ENCODE measurements at places on chromosomes 5 and 9.
A peak's percentile ranks its signal among the peaks of the same experiment; 100 is the strongest.

DNA sequence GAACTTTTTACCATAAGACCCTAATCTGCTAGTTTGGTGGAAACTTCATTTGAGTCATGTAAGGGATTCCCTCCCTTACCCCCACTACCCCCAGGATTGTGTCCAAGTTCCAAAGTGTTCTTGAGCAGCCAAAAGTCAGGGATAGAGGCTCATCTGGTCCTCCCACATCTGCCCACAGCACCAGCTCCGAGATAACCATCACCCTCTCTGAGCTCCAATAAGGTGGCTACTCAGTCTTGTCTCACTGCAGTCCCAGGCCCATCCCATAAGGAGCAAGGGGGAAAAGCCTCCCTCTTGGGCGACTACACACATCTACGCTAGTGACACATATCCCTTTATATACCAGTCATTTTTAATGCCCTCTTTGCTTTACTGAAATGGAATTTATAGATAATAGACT lies 12.0 kb upstream of the ENC1 start:
- no peak for DNase-seq

- DNase-seq, result no peak
Observed at GRCh38 chr5:79544131-79544530, 30.2 kb upstream of the HOMER1 start.

DNA sequence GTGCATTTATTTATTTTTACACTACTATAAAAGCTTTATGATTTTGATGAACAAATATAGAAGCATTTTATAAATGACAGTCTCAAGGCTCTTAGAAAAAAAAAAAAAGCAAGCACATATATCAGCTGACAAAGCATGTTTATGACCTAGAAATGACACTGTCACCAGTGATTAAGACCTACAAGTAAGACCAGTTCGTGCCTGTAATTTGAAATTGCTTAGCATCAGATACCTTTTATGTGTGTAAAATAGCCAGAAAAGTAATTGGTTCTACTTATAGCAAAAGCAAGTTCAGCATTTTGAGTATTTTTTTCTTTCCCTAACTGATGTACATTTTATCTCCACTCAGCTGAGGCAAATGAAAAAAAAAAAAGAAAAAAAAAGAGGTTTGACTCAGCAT lies 808.4 kb downstream of the CDH18 start:
- no peak for DNase-seq

- DNase-seq, result no peak
Observed at GRCh38 chr9:117704024-117704575, at the start of gene TLR4. TSS of gene TLR4 (plus strand) at chr9:117704403. CDS start at chr9:117704473, 70 bp downstream.

DNA sequence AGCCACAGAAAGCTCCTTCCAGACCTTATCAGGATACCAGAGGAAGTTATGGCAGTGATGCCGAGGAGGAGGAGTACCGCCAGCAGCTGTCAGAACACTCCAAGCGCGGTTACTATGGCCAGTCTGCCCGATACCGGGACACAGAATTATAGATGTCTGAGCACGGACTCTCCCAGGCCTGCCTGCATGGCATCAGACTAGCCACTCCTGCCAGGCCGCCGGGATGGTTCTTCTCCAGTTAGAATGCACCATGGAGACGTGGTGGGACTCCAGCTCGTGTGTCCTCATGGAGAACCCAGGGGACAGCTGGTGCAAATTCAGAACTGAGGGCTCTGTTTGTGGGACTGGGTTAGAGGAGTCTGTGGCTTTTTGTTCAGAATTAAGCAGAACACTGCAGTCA lies 70.8 kb upstream of the ENTREP1 start:
- DNase-seq, result no peak

DNA sequence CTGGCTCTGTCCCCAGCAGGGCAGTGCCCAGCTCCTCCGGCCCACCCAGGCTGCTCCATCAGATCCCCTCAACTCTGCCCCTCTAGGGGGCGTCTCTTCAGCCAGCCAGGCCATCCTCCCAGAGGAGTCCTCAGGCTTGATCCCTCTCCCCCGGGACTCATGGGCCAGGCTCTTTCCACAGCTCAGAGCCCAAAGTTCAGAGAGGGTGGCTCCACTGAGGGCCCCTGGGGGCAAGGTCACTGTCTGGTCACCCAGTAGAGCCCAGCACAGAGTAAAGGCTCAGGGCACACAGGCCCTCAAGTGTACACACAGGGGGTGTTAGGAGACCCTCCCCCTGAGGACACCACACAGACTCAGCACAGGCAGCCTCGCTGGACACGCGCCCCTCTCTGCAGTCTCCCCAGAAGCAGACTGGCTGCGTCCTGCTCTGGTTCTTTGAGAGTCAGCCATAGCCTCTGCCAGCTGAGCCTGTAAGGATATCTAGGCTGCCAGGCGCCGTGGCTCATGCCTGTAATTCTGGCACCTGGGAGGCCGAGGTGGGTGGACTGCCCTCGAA lies 64.8 kb downstream of the PAX5 start:
- no peak for DNase-seq

GRCh38 chr9:123343443-123344191 lies 12.4 kb upstream of the CRB2 start:
- DNase-seq, result no peak

GRCh38 chr9:34187891-34188240 lies 9.0 kb downstream of the UBAP1 start:
- no peak for DNase-seq

GRCh38 chr5:51385216-51385615 lies 2.0 kb downstream of the ISL1 start:
- DNase-seq, result no peak

DNA sequence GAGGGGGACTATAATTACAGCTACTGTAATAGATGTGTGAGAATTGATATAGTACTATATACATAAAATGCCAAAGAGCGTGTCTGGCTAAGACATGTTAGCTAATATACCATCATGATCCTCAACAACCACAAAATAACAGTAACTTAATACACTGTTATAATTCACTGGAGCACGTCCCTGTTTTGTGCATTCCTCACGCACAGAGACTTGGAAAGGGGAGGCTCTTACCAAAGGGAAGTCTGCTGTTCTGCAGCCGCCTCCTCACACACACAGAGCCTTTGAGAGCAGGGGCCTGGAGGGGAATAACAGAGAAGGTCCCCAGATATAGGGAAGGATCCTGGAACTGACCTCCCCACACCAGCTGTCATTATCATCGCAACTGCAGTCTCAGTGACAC lies 97.3 kb downstream of the ANKRD18A start:
- DNase-seq, result no peak

DNA sequence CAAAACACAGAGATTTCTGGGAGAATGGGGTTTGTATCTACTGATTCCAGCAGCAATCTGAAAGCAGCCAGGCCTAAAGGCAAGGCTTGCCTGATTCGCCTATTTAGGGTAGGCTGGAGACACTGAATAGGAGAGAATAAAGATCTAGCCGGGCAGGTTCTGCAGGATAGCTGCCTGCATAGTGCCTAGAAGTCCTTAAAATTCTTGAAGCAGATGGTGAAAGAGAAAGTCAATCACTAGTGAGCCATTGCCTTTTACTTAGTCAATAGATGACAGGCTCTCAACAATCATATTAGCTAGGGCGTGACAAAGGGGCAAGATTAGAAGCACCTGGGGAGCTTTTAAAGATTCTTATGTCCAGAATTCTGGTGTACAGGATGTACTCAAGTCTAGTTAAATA lies 522.7 kb downstream of the HTR1A start:
- DNase-seq, result no peak

GRCh38 chr5:159021901-159022556 lies 77.7 kb downstream of the EBF1 start:
- no peak for DNase-seq

GRCh38 chr9:103798620-103799019 lies 295.5 kb upstream of the SMC2 start:
- no peak for DNase-seq

- DNase-seq, result peak; percentile 30
Observed at GRCh38 chr5:133848341-133848811, 120.0 kb downstream of the C5orf15 start.

- DNase-seq, result no peak
Observed at GRCh38 chr9:36748322-36748899, 175.7 kb downstream of the MELK start.

GRCh38 chr9:81390792-81391456 lies 298.4 kb downstream of the TLE1 start:
- no peak for DNase-seq

DNA sequence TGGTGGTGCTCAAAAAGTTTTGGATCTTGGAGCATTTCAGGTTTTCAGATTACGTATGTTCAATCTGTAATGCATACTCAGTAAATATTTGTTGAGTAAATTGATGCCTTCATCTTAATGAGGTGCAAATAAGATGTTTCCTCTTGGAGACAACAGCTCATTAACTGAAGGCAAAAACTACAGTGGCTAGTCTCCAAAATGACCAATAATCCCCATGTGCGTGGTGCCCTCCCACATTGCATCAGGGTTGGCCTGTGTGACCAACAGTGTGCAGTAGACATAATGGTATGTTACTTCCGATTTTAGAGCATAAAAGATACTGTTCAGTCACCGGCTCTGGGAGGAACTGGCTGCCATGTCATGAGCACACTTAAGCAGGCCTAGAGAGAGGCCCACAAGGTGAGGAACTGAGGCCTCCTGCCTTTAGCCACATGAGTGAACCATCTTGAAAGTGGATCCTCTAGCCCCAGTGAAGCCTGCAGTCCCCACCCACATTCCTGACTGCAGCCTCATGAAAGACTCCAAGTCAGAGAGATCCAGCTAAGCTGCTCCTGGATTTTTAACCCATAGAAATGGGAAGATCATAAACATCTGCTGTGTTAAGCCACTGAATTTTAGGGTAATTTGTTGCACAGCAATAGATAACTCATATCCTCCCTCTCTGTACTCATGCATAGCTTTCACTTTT lies 55.7 kb downstream of the LIFR start:
- DNase-seq, result no peak

DNA sequence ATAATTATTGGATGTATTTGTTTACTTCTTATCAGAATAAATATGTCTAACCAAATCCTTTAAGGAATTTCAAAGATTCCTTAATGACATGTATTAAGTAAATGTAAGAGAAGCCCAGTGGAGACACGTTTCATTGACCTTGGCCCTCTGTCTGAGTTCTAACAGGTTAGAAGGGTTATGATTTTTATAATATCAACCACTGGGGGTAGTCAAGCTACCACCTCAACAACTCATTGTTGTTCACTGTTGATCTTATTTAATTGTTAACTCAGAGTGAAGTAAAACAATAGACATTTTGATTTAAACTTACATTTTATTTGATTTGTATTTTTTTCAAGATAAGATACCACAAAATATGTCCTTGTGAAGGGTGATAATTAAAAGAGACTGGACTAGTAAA lies 499.2 kb upstream of the COX7C start:
- DNase-seq, result no peak

DNA sequence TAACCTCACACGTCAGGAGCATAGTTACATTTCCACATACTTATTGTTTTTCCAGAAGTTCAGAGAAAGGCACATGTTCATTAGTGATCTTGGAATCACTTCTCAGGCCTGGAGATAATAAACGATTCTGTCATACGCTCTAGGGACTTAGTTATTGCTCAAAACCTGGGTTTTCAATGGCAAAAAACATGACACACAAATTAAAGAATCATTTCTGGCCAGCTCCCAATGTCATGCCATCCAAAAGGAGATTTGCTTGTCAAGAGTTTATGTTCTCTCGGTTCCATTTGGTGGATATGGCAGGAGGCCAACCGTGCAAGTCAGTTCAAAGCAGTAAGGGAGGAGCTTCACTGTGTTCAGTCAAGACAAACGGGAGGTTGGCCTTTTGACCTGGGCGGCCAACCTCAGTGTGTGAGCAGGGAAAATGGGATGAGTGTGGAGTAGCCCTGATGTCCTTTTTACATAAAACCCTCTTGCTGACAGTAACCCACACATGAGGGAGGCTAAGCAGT lies 123.4 kb downstream of the NXNL2 start:
- no peak for DNase-seq

GRCh38 chr5:112034421-112034979 lies 277.5 kb upstream of the NREP start:
- no peak for DNase-seq

- no peak for DNase-seq
Observed at GRCh38 chr9:69611221-69611620, 61.0 kb downstream of the APBA1 start.

DNA sequence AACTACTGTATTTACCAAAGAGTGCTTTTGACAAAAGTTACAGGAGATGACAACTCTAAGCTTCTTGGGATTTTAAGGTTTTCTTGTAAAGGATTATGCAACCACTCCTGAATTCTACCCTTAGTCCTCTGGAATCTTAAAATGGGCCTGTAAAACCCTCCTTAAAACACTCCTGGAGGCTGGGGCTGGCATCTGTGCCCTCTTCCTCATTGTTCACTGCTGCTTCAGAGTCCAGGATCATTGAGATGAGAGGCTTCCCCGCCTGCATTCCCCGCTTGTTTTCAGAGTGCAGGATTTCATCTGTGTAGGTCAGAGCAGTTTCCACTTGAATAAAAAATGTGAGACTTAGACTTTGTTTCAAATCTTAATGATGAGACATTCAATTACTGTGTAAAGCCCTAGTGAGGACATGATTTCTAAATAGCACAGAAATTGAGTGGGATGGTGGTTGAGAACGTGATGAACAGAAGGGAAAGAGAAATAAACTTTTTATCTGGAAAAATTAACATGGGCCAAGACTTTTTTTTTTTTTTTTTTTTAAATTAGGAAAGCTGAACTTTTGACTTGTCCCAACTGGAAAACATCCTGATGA lies 40.4 kb downstream of the PCSK5 start:
- DNase-seq, result no peak

DNA sequence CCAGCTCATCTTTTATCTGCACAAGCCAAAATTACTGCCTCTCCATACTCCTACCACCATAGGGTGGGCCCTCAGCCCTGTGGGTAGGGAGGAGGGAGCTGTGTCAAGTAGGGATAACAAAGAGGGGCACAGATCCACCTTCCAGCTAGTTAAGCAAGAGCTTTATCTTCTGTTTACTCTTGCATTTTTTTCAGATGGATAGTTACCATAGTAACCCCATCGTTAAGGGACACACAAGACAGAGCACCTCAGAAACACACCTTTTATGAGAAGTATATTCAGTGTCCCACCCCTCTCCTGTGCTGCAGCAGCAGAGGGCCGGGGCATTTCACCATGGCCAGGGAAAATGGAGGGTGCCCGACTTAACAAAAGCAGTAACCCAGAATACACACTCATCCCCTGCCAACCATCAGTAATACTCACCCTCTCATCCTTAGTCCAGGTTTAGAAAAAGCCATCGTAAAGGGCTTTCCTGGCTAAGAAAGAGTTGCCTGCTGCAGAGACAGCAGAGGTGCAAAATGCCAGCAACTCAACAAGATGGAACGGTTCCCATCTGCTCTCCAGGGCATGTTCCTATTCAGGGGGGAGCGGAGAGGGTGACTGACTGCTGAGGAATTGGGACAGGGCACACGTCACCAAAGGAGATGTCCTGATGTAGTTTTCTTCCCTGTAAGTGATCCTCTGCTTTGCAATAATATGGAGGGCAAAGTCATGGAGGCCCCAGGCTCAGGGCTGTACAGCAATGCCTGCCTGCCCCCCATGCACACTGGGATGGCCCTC lies 25.1 kb downstream of the MACROH2A1 start:
- no peak for DNase-seq

- no peak for DNase-seq
Observed at GRCh38 chr5:178349075-178349511, 116.5 kb upstream of the PHYKPL start.

DNA sequence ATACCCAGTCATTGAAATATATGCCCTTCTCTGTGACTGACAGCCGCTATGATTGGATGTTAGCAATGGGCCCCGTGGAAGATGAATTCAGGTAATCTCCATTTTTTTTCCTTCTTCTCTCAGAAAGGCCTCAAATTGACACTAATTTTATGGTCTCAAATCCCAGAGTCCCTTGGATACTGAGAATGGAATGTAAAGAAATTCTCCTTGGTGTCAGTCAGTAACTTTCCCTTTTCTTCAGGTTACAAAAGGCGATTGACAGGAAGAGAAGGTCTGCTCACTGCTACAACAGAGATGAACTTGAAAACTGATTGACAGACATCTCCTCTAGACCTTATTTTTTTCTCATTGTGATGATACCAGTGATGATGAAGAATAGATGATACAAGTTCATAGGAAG lies 748.3 kb downstream of the MAT2B start:
- DNase-seq, result no peak
